Ovary (tissue), 10 donors: ENCODE measurements at places on chromosomes 5 and 9. TPM values are rescaled to one million over a fixed set of nuclear protein-coding genes. Genes with fewer than 3 reads are reported as not detected.

- DNase-seq = no peak
Measured at GRCh38 chr9:108040783-108041182, 551.2 kb upstream of the KLF4 start.

DNA sequence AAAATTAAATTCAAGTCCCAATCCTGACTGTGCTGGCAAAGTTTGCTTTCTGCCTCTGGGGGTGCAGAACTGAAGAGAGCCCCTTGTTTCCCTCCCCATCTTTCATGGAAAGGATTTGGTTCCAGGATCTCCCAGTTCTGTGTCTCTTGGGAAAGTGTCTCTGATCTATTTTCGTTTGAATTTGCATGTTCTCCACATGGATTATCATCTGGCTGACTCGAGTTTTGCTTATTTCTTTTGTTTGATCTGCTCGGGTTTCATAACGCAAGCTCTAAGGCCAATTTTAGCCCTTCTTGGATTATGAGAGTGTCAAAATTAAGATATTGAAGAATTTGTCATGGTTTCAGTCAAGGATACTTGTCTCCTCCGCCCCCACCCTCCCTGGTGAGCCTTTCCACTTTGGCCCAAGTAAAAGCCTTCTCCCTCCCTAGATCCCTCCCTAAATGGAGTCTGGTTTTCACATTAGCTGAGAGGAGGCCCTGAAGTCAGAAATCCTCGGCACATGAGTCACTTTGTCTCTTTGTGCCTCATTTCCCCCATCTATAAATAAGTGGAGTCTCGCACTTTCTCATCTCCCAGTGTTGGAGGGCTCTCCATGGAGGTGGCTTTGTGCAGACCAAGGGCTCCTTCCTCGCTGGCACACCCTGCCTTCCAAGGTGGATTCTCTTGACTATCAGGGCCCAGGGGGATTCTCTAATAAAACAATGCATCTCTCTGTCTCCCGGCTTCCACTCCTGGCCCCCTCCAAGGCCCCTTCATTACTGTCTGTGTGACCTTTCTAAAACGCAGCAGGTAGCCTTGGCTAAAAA lies 17.3 kb downstream of the ADRB2 start:
- no peak for DNase-seq

DNA sequence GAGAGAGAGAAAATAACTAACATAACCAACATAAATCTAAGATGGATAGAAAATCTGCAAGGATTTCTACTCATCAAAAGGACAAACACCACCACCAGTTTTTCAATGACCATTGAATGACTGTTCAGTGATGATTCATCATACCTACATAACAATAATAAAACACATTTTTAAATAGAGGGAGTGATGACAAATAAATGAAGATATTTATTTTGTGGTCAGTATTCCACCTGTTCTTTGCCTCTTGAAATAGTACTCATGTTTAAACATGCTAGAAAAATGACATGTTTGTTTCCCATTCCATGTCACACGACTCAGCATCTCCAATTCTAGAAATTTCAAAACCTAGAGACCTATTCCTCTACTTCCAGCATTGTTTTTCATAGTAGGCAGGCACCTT lies 34.6 kb upstream of the ADAMTS16 start:
- no peak for DNase-seq

GRCh38 chr5:102946414-102946813 lies 173.5 kb downstream of the GIN1 start:
- DNase-seq = no peak

Gene GGTA1
- 0.38 TPM for total RNA-seq

Gene C8G
- total RNA-seq = not detected

Gene PCDHB8
- total RNA-seq = 1.2 TPM

Gene PCDHGA11
- total RNA-seq = 5.7 TPM
